Testis (tissue), 5 donors: ENCODE measurements at places on chromosomes 4 and X.

GRCh38 chr4:182502064-182502463 lies 258.9 kb downstream of the TENM3 start:
- DNase-seq, result no peak

DNA sequence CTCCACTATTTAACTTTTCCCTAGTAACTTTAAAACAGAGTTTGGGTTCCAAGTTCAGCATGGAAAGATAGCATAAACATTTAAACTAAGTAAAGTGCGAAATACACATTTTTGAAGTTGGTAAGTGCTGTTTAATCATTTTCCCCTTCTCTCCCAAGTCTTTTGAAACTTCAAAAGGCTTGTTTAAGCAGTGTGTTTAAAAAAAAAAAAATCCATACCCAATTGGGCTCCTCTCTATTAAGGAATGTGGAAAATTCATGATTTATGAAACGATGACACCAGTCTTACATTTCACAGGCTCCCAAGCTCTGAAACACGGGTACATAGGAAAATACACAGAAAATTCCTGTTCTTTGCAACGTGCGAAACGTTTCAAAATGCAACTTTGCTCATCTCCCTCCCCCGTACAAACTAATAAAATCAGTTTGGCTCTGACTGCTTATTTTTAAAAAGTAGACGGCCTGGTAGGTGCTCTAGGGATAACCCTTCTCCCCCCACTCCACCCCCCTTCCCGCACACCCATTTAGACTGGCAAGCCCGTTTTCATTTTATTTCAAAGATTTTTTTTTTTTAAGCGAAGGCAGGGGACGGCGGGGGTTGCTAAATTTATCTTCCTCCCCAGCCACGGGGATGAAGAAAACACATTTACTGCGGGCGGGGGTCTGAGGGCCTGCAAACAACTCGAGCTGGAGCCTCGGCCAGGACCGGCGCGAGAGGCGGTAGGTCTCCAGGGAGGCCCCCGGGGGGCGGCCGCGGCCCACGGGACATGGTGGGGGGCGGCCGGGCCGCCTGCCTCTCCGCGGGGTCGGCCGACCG lies 786 bp upstream of the ZFX start:
- DNase-seq, result no peak

DNA sequence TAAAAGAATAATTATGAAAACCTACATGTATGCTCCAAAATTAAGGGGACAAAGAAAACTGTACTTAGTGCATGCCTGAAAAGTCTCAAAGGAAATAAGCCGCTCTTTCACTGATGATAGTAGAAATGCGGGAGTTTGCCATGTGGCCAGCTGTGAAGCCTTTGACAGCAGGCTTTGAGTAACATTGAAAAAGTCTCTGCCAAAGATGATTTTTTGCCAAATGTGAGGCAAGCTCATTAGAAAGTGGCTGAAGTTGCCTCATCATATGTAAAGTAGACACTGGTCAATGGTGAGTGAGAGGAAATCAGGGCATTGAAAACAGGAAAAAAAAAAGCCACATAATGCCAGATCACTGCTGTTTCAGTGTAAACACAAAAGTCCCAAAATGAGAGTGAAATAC lies 2360.1 kb downstream of the PCDH7 start:
- no peak for DNase-seq

GRCh38 chr4:101730291-101731117 lies 60.0 kb upstream of the BANK1 start:
- peak; percentile 80 for DNase-seq

GRCh38 chr4:129094347-129094746 lies 1.0 kb upstream of the SCLT1 start:
- DNase-seq, result no peak

DNA sequence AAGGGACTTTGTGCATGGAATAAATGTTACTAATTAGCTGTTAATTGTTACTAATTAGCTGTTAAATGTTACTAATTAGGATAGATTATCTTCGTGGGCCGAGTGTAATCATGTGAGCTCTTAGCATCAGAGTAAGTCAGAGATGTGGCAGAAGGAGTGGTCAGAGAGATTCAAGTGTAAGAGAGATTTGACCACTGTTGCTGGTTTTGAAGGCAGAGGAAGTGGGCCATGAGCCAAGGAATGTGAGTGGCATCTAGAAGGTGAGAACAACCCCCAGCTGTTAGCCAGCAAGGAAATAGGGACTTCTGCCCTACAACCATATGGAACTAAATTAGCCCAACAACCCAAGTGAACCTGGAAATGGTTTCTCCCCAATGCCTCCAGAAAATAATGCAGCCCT lies 28.2 kb downstream of the ODAPH start:
- no peak for DNase-seq

- no peak for DNase-seq
Observed at GRCh38 chrX:151729056-151729725, 5.4 kb upstream of the CNGA2 start.

GRCh38 chrX:152912106-152912505 lies 14.2 kb downstream of the ZNF185 start:
- no peak for DNase-seq

DNA sequence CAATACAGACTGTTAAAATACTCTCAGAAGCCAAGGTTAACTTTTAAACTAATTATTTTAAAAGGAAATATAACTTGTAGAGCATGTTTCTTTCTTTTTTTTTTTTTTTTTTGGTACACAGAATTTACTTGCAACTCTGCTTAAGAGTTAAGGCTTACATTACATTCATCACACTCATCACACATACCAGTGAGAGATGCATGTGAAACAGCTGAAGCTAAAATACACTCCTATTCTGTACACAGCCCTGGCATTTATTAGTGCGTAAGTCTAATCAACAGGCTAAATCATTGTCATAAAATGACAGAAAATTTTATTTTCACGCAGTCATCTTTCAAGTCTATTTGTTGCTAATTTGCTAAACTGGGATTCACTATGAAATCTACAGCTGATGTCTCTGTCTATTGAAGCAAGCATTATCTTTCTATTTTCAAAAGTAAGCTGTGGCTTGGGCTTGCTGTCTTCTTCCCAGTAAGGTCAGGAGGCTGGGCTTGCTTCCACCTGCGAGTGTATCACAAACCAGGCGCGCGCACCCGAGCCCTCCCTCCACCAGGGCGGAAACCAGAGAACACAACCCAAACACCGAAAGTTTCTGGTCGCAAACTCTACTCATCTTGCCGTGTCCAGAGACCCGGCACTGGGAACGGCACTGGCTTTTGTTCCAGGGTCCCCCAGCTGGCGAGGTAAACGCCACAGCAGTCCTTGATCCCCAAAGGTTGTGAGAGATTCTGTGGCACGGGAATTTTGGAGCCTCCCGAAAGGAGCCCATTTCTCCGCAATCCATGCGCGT lies 3.9 kb downstream of the MAML3 start:
- DNase-seq, result peak; percentile 87

DNA sequence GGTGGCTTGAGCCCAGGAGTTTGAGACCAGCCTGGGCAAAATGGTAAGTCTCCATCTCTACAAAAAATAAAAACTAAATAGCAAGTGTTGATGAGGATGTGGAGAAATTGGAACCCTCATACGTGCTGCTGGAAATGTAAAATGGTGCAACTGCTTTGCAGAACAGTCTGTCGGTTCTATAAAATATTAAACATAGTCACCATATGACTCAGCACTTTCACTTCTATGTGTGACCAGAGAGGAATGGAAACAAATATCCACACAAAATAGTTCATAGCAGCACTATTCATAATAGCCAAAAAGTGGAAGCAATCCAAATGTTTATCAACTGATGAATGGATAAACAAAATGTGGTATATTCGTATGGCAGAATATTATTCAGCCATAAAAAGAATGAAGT lies 60.8 kb upstream of the FMR1 start:
- DNase-seq, result no peak

DNA sequence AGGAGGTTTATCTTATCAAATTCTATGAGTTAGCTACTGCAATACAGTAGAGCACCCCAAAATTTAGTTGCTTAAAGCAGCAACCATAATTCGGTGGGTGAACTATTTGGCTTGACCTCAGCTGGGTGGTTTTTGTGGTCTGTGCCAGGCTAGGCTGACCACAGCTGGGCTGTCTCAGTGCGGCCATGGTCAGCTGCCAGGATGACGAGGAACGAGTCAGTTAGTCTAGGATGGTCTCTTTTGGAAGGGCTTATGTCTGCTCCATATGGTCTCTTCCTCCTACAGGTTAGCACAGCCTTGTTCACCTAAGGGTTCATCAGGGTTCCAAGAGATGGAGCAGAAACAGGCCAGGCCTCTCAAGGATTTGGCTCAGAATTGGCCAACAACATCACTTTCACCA lies 210.4 kb downstream of the PALLD start:
- no peak for DNase-seq

DNA sequence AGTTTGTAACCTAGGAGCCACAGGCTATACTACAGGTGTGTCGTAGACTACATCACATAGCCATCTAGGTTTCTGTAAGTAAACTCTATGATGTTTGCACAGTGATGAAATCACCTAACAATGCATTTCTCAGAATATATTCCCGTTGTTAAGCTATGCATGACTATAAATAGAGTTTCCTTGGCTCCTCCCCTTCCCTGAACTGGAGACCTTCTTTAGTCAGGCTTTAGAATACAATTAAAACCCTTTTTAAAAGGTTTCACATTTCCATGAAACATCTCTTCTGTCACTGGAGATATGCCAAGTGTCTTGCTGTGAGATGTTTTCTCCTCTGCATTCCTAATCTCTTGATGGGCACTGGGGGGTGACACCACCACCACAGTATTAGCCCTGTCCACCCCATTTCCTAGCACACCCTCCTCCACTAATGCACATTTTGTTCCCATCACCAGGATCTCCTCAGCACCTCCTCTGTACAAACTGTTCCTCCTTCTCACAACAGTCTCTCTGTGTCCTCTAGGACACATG lies 334.6 kb upstream of the CPEB2 start:
- DNase-seq, result peak; percentile 68

- peak; percentile 56 for DNase-seq
Observed at GRCh38 chr4:121484633-121485032, 103.8 kb upstream of the QRFPR start.

- DNase-seq, result no peak
Observed at GRCh38 chrX:129786210-129786651, 6.5 kb downstream of the SASH3 start.

DNA sequence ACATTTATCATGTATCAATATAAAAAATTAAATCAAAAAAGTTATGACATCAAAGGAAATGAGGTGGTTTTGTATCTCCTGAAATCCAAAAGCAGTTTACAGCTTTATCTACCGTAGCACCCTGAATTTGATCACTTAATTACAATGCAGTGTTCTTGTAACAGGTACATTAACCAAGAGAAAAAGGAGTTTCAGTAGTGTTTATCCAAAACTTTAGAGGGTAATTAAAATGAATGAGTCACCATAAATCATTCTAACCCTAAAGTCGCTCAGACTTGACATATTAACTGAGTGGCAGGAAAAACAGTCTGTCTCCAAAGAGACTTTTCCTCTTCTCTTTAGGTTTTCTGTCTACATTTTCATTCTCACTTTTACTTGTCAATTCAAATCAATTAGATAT lies 907.6 kb upstream of the EPHA5 start:
- DNase-seq, result no peak

DNA sequence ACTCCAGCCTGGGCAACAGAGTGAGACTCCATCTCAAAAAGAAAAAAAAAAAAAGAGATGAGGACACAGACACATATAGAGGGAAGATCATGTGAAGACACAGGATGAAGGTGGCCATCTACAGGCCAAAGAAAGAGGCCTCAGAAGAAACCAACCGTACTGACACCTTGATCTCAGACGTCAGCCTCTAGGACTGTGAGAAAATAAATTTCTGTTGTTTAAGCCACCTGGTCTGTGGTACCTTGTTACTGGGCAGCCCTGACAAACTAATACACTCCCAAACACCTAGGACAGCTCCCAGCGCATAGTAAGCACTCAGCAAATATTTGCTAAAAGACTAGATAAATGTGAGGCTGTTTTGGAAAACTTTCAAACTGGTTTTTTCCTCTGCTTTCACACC lies 59.2 kb upstream of the SMIM10 start:
- DNase-seq, result no peak

DNA sequence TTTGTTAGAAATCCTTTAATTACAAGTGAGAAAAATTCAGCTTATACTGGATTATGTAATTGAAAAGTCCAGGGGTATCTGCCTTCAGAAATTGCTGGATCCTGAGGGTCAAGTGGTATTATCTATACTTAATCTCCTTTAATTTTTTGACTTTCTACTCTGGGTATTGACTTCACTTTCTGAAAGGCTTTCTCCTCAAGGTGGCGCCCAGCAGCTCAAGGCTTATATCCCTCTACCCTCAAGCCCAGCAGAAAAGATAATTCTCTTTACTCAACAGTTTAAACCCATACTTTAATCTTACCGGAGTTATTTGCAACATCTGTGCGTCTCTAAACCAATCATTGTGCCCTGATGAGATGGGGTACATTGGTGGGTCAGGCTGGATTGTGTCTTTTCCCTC lies 129.5 kb downstream of the LARP7 start:
- peak; percentile 65 for DNase-seq

DNA sequence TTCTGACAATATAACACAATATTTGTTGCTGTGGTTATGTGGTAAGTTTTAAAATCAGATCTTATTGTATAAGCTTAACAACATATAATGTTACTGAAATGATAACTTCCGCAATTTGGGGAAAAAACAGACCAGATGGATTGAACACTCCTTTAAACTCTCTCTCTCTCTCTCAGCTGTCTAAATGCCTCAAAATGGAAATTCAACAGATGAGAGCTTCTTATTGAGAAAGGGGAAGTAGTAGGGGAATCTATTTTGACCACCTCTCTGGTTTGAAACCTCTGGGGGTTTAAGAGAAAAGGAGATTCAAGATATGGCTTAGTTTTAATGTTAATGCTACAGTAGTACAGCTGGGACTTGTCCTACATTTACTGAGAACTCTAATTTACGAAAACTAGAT lies 40.3 kb downstream of the DMD start:
- no peak for DNase-seq

GRCh38 chr4:168920441-168921065 lies 89.5 kb downstream of the CBR4 start:
- no peak for DNase-seq

DNA sequence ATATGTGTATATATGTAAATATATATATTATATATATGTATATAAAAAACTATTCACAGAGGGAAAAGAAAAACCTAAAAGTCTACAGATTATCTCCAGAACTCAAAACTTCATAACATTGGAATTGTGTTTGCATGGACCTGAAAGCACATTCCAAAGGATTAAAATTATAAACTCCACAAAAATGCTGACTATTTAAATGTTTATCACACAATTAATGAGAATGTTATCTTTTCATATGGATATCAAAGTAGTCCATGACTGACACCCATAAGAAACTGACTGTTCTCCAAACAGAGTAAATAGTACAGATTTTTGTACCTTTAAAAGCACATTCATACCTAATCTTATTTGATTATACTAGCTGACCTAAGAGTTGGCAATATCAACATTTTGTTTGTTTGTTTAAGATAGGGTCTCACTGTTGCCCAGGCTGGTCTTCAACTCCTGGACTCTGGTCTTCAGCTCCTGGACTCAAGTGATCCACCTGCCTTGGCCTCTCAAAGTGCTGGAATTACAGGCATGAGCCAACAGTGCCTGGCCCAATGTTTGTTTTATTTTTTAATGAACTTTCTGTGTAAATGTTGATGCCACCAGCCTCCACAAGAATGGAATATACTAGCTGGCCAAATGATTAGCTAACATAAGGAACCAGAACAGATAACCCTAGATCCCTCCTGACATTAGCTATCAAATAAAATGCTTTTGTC lies 50.0 kb downstream of the SLC39A8 start:
- DNase-seq, result no peak

GRCh38 chr4:146330392-146330791 lies 116.1 kb downstream of the REELD1 start:
- DNase-seq, result no peak

- DNase-seq, result no peak
Observed at GRCh38 chr4:131459430-131460101, 1689.5 kb upstream of the PCDH10 start.

- DNase-seq, result no peak
Observed at GRCh38 chr4:14225688-14226207, 598.2 kb upstream of the BOD1L1 start.
